ENCODE measurements at places on chromosomes 3 and 15. TPM values are rescaled to one million over a fixed set of nuclear protein-coding genes. Genes with fewer than 3 reads are reported as not detected.

CFAP100 gene
- total RNA-seq: not detected

GRCh38 chr3:51621091-51621892, 49.8 kb upstream of the TEX264 start:
- DNase-seq: no peak

- no peak for DNase-seq
These were observed 13.4 kb downstream of the SEC62 start for GRCh38 chr3:169980055-169980454.

- no peak for DNase-seq
These were observed 72.7 kb downstream of the GSK3B start for GRCh38 chr3:120021523-120021922.

DNA sequence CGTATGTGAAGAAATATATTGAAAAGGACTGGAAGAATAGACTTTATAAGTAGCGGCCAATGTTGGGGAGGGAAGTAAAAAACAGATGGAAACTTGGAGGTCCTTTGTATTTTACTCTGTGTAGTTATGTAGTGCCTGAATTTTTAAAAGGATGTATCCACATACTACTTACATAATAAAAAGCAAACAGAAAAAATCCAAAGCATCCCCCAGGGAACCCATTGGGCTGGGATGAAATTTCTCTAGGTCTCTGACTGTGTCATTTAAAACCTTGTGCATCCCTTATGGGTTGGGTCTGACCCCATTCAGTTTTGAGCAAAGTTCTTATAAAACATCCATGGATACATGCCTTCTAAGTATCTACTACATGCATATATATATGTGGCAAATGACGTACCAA, 141.1 kb downstream of the NR1D2 start:
- DNase-seq: no peak

GRCh38 chr15:25250011-25250596, 188.7 kb downstream of the UBE3A start:
- DNase-seq: no peak

BUB1B gene
- total RNA-seq: 49.3 TPM

DNA sequence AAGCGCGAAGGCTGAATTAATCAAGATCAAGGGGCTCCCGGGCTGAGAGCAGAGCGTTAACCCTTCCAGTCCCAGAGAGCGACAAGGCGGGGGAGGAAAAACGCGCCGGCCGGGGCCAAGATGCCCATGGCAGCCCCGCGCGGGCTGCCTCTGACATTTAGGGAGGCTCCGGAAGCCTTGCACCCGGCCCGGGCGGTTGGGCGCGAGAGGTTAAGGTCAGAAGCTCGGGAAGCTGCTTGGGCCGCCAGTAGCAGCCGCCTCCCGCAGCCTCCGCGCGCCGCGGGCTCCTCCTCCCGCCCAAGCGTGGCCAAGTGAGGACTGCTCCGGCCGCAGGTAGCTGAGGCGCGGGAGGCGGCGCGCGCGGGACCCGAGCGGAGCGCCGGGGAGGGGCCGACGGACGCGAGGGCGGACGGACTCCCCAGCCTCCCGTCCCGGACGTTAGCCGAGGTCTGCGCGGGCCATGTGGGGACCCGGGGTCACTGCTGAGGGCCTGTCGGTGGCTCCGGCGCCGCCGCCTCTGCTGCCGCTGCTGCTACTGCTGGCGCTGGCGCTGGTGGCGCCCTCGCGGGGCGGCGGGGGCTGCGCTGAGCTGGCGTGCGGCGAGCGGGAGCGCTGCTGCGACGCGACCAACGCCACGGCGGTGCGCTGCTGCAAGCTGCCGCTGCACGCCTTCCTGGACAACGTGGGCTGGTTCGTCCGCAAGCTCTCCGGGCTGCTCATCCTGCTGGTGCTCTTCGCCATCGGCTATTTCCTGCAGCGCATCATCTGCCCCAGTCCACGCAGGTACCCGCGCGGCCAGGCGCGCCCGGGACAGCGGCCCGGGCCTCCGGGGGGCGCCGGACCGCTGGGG, at the start of gene C3orf80:
Gene C3orf80 (plus strand): TSS at position 247 of the 850 bp plus-strand sequence. CDS start 214 bp downstream, at position 461.
- peak; percentile 88 for DNase-seq

KNG1 gene
- total RNA-seq: not detected

DNA sequence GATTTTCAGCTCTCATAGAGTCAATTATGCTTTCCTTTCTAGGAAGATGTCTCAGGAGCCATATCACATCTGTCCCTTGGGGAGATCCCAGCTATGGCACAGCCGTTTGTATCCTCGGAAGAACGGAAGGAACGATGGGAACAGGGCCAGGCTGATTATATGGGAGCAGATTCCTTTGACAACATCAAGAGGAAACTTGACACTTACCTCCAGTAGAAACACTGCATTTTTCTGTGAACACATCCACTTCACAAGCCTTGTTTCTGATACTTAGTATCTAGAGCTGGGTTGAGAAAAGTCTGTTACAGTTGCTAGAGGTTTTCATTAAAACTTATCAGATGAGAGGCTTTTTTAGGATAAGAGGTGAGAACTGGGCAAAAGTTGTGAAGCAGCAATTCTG, 35.4 kb downstream of the GYG1 start:
- DNase-seq: no peak

DNA sequence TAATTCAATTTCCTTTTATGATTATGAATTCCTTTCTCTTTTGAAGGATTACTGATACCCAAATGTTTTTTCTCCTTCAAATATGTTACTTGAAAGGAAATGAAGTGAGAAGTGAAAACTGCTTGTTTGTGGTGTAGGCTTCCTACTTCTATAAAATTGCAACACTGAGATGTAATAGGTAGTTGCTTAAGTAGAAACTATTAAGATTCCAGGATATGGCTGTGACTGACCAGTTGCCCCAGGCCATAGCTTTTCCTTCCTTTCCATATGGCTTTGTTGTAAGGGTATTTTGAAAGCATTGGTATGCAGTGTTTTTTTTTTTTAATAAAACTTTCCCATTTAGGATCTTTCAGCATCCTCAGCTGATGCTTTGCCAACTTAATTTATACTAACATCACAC, 28.5 kb downstream of the DNAJC13 start:
- DNase-seq: no peak

DNA sequence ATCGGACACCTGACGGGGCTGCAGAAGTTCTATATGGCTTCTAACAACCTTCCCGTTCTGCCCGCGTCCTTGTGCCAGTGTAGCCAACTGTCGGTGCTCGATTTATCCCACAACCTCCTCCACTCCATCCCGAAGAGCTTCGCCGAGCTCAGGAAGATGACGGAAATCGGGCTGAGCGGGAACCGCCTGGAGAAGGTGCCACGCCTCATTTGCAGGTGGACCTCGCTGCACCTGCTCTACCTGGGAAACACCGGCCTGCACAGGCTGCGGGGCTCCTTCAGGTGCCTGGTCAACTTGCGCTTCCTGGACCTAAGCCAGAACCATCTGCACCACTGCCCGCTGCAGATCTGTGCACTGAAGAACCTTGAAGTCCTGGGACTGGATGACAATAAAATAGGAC, 9.8 kb upstream of the LRRC34 start:
- no peak for DNase-seq
